ENCODE measurements at places on chromosomes 6 and 20.
A peak's percentile ranks its signal among the peaks of the same experiment; 100 is the strongest.

DNA sequence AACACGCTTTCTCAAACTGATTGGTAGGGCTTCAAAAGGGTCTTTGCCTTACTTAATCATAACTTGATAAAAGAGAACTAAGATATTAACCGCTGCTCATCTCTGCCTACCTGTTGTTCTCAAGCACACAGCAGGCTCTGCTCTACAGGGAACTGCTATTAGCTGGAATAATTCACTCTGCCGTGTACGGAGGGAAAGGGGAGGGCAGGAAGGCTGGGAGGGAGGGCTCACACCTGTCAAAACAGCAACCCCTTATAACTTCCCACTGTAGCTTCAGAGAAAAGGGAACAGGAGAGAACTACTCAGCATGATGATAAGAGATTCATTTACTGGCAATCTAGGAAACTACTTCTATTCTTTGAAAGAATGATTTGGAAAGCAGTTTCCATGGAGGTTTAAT is 75.1 kb downstream of the ZMYND8 start:
- no peak for DNase-seq

- DNase-seq = no peak
These were observed 441.0 kb upstream of the MARCKS start for GRCh38 chr6:113416170-113416569.

DNA sequence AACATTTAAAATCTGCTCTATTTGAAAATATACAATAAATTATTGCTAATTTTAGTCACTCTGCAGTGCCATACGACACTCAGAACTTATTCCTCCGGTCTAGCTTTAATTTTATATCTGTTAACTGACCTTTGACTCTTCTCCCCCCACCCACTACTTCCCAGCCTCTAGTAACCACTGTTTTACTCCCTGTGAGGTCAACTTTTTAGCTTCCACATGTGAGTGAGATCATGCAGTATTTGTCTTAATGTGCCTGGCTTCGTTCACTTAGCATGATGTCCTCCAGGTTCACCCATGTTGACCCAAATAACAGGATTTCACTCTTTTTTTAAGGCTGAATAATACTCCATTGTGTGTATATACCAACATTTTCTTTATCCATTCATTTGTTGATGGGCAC is 80.8 kb downstream of the RPP40 start:
- DNase-seq = no peak

DNA sequence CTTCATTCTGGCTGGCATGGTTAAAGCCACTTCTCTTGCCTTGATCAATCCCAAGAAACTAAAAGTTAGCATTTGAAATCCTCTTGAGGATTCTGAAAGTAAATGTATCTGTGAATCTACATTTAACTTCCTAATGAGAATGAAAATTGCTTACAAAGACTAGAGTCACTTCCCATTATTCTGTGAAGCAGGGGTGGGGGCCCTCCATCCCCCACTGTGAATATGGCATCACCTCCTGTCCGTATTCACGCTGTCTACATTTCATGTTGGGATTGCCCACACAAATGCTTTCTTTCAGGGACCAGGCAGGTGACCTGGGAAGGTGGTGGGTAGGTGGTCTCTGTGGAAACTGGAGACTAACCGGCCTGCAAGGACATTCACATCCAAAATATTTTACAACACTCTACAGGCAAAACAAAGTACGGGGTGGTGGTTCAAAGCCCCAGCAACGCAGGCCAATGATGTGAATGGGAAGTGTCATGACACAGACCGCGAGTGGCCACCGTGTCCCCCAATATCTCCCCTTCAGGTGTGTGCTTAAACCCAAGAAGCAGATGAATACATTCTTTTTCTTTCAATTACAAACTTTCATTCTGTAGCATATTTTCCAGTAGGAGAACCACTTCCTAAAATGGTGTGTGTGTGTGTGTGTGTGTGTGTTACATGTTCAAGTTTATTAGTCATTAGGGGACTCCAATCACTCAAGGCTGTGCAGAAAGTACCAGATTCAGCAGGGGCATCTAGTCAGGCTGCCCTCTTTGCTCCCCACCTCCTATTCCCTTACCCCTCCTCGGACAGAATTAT is 132.2 kb downstream of the PRND start:
- DNase-seq = no peak

GRCh38 chr6:60991427-60992028 is 1294.5 kb downstream of the KHDRBS2 start:
- DNase-seq = no peak

- no peak for DNase-seq
These were observed 12.9 kb upstream of the WTAP start for GRCh38 chr6:159714404-159714803.

- DNase-seq = no peak
These were observed 1.6 kb downstream of the RING1 start for GRCh38 chr6:33209856-33210255.

DNA sequence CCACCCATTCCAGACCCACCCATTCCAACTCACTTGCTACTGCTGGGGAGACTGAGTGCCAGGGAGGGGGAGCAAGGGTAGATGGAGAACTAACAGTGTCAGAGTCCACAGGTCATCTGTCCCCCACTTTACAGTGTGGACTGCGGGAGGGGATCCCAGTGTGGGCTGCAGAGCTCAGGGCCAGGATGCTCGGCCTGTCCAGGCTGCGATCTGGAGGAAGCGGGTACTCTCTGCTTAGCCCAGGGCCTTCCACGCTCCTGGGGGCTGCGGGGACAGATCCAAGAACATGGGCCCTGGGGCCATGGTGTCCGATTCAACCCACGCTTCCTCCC is 14.1 kb upstream of the GATA5 start:
- no peak for DNase-seq

DNA sequence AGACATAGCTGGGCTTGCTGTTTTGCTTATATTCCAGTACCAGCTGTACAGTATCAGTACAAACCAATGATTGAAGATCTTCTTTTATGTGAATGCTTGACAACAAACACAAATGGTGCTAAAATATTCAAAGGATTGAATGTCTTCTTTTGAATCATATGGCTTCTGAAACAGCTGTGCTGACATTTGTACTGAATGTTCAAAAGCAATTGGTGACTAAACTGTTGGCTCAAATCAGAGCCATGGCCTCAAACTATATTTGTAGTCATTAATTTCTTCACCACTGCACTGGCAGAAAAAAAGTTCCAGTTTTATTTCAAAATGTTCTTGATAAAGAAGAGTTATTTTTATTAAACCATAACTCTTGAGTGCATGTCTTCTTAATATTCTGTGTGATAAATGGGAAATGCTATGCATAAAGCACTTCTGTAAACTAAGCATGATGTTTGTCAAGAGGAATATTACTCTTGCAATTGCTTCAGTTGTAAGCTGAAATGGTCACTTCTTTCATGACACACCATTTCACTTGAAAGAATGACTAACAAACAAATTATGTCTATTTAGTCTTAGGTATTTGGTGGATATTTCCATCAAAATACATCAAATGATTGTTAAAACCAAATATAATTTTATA is 45.9 kb upstream of the CENPW start:
- DNase-seq = no peak

DNA sequence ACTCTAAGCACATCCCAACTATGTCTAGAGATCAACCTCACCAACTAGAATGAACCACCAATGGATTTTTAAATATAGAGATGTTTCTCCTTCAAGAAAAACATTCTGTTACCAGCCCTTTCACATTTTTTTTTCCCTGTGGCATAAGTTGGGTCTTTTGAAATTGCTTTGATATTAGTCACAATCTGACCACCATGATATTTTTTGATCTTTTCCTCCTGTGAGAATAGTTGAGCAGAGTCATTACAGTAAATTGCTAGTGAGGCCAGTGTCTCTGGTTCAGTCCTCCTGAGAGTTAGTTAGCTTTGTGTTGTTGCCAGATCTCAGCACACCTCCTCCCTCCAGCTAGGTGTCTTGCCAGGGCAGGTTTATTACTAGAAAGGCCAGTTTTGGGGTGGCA is 79.7 kb upstream of the MYLIP start:
- no peak for DNase-seq

DNA sequence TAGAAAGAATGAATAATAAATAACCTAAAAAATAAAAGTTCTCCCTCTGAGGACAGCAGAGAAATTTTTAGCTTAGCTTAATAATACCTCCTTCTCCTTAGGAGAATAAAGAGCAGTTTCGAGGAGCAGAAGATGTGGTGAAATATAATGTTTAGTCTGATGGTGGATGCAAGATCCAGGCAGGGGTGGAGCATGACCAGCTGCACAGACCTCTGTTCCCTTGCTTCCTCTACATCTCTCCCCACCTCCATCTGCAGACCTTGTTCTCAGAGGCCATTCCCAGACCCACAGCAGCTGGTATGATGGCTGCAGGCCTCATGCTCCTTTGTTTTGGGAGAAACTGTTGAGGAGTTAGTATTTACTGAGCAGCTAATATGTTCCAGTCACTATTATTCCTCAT is 1.5 kb downstream of the BTN3A2 start:
- no peak for DNase-seq

DNA sequence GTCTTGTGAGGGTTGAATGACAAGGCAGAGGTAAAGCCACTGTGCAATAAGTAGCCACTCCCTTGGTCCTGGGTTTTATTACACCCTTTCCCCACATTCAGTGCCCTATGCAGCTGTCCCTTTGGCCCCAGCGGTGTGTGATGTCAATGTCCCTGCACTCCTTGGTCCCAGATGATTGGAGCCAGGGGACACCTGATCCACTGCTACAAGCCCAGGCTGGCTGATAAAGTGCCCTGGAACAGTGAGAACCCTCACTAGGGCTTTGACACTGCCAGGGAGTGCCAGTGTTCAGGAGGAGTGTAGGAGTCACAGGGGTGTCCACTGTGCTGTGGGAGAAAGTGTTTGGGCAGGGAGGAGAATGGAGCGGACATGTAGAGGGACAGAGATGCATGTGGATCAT is 30.4 kb downstream of the GABRR1 start:
- no peak for DNase-seq

- no peak for DNase-seq
These were observed 4.5 kb upstream of the CITED2 start for GRCh38 chr6:139378882-139379341.

- DNase-seq = no peak
These were observed 100.8 kb upstream of the CITED2 start for GRCh38 chr6:139475241-139475640.

DNA sequence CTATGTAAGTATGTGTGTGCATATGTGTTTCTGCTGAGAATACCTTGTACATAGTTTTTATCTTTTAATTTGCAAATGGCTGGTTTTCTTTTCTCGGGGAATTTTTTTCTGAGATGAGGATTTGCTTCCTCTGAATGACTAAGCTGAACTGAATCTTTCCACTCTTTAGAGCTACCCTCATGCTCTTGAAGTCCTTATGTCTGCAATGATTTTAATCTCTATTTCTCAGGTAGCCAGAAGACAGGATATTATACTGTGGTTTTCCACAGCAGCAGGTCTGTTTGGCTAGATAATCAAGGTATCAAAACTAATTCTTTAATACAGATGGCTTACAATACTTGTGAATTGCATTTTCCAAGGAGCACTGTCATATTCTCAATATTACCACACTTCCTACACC is 114.7 kb downstream of the PLCB1 start:
- DNase-seq = no peak

DNA sequence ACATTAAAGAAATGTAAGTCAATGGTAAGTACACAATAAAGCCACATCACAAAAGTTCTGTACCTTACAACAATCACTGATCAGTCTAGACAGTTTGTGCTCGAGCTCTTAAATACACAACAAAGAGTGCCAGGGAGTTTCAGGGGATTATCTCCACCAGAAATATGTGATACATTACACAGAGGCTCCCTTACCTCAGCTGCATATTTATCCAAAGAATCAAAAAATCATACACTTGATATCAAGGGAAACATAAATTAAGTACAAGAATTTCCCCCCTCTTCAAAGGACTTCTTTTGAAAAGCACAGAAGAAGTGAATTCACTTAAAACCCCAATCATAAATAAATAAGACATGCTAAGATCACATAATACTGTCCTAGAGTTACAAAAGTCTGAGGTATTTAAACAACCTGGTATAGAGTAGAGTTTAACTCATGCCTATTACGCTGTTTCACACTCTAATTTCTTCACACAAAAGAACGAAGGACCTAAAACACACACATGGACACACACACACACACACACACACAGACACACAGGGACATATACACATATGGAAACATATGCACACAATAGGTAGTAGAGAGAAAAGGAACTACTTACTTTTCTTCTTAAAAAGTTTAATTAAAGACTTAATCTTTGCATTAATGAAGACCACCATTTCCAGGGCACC is 528 bp downstream of the NHSL1 start:
- DNase-seq = no peak

GRCh38 chr6:132490478-132491204 is 22.3 kb downstream of the STX7 start:
- DNase-seq = no peak

GRCh38 chr6:158040051-158040803 is 58.6 kb downstream of the SYNJ2 start:
- no peak for DNase-seq

GRCh38 chr6:3090013-3090412 is 21.7 kb downstream of the RIPK1 start:
- no peak for DNase-seq

GRCh38 chr6:93927731-93928130 is 508.4 kb upstream of the EPHA7 start:
- DNase-seq = no peak

GRCh38 chr6:150891888-150892485 is 26.5 kb downstream of the MTHFD1L start:
- DNase-seq = peak; percentile 44

DNA sequence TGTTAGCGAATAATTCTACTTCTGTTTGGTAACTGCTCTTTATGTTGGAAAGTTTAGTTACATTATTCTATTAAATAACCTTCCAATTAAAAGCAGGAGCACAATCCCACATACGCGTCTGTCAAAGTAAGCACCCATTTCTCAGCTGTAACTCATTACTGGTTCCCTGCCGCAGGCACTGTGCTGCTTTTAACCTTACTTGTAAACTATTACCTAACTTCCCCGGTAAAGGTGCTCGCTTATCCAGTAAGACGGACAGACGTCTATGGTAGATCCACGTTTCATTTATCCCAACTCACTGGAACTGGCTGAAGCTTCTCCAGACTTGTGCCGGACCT is 529 bp upstream of the ENPP4 start:
- DNase-seq = no peak

DNA sequence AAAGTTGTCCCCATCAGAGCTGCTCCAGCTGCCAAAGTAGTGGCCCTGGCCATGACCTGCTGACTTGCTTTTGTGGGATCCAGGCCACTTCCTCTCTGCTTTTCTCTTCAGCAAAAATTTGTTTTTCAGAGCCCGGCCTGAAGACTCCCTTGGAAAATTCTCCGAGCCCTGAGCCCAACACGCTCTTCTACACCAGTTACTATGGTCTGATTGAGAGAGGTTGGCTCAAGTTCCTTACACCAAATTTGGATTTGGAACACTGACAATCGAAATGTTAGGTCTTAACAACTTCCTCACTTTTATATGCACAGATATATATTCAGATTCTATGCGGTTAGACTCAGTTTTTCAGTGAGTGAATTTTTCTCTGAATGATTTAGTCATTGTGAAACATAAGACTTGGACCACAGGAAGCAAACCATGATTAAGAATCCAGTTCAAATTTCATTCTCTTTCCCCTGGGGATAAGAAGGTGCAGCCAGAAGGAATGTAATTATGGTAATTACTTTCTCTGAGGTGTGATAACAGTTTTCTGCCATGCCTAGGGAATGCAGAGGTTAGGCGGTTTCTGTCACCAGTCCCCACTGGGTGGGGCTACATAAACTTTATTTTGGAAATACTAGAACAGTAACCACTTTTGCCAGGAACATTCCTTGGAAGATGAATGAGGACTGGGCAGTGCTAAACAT is 365.2 kb downstream of the SYNE1 start:
- no peak for DNase-seq

Data from germinal center (tissue), 1 donor.